ENCODE measurements at places on chromosomes 2 and 18.

GRCh38 chr2:24913911-24914310 is 6.1 kb downstream of the ADCY3 start:
- no peak for DNase-seq

GRCh38 chr2:23273786-23274185 is 111.2 kb upstream of the KLHL29 start:
- DNase-seq, result no peak

DNA sequence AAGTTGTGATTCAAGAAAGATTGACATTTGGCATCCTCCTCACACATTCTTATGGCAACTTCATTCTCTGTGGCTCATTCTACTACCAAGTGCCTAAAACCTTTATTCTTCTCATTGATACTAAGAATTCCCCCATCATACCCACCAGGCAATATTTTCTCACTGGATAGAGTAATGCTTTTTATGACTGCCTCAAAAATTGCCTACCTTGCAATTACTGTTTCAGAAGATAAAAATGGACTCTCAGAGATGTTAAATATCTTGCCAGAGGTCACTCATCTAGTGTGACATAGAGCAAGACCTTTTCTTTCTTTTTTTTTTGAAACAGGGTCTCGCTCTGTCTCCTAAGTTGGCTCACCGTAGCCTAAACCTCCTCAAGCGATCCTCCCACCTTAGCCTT is 192.8 kb upstream of the KYNU start:
- no peak for DNase-seq

GRCh38 chr2:145563741-145564615 is 1044.1 kb upstream of the ZEB2 start:
- DNase-seq, result no peak

DNA sequence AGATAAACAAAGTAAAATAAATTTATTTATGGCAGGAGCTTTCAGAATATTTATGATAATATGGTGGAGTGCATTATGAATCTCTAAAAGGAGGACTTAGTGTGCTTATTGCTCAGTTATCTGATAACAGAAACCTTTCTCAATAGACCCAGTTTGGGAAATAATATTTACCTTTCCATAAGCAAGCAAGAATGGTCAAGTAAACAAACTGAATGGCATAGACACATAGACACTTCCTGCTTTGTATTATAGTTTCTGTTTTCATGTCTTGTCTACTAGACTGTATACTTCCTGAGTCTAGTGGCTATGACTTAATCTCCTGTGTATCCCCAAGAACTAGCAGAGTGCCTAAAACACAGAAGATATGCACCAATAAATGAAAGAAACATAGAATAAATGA is 87.8 kb downstream of the UPP2 start:
- no peak for DNase-seq

DNA sequence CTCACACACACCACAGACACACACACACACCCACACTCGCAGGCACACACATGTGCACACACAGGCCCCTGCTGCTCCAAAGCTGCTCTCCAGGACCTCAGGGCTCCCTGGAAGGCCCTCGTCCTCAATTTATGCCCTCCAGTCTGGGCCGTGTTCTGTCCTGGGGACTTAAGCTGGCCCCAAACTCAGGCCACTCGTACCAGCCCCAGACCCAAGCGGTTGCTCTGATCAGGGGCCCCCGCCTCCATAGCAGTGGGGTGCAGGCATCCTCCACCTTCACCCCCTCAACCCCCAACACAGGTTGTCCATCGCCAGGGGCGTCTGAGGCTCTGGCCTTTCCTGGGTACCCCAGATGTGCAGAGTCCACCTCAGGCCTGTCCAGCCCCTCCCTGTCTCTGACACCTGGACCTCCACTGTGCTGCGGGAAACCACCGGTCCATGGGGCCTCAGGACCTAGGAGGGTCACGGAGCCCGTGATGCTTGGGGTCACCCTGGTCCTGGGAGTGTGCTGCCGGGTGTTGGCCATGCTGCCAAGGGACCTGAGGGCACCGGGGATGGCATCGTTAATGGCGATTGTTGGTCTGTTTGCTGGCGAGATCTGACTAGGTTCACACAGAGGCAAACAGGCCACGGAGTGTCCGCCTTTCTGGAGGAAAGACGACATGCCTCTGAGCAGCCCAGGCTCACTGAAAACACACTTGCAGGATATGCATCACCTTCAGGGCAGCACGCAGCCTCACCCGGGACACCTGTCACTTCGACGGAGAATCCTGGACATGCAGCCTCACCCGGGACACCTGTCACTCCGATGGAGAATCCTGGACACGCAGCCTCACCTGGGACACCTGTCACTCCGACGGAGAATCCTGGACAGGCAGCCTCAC is 155.6 kb downstream of the NDUFA10 start:
- DNase-seq, result no peak

DNA sequence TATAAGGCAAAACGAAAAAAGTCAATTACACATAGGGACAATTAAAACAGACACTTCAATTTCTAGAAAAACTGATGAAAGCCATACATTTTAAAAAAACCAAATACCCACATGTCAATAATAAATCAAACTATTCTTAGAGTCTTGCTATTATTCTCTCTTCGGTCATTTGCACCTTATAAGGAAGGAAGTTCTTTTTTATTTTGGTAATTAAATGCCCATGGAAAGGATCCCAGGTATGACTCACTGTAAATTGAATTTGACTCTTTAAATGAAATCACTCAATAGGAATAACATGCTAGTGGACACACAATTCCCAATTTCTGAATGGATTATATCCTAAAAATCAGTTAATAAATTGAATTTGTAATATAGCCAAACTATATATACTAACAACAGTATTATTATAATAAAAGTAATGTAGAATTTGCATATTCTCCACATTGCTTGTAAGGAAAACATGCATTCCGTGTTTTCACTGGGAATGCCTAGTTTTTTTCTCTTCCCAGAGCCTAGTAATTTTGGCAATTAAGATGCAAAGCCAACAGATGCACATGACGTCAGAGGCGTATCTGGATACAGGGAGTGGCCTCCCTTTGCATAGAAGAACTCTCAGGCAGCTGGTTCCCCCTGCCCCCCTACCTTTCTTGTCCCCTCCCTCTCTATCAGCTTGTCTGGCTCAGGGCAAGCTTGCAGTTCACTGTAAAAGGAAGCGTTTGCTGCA is 153.5 kb upstream of the PGAP1 start:
- no peak for DNase-seq

DNA sequence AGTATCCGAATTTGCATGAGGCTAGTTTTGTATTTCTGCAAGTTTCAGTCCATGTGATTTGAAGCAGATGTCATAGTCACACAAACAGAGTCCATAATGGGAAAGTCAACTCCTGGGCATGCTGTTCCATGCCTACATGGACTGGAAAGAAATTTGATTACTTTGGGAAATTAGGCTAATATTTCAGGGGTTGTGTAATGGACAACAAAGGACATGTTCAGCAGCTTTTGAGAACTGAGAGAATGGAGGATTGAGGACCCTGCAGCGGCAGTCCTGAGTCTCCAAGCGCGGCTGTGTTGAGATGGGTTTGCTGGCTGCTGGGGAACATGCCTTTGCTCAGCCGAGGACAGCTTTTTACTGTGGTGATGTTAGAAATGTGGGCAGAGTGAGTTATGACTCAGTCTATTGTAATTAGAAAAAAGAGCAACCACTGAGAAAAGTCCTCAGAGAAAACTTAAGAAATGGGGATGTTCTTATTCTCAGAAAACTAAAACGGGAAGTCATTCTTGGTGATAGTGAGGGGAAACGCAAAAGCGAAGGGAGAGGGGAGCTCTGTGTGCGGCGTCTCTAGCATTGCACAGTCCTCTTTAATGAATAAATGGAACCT is 149.2 kb downstream of the FAM210A start:
- DNase-seq, result no peak

- peak; percentile 65 for DNase-seq
These were observed 41.7 kb upstream of the NABP1 start for GRCh38 chr2:191636235-191636543.

GRCh38 chr2:239601880-239602279 is 201.1 kb upstream of the HDAC4 start:
- no peak for DNase-seq

DNA sequence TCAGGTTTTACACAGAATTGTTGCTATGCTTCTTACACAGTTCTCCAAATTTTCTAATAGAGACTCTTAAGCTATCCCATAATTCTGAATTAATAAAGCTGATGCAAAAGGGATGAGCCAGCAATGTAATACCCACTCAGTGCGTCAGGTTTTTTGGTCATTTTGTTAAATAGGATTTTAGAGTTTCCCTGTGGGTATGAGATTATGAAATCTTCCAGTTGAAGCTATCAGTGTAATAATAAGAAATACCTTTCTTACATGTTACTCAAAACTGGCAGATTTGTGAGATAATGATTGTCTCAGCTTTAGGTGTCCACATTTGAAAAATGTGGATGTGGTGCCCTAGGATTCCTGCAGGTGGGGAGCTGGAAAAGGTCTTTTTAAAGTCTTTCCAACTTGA is 44.5 kb downstream of the SOCS6 start:
- DNase-seq, result no peak

GRCh38 chr2:75571730-75572430 is 11.1 kb upstream of the EVA1A start:
- no peak for DNase-seq

DNA sequence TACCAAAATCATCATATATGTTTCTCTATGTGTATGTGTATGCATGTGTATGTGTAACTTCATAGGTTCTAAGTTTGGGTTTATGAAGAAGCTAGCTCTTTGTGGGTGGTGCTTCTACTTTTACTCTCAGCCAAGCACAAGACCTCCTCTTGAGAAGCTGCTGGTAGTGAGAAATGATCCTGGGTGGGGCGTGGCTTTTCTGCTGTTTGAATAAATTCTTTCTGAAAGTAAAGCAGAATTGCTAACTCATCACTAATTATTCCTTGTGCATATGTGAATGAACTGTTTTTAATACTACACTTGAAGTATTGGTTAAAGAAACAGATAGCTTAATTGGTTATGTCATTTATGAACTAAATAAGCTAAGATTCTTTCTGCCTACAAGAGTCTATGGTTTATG is 7.6 kb upstream of the GAREM1 start:
- DNase-seq, result no peak

GRCh38 chr2:64929333-64929732 is 59.9 kb upstream of the SLC1A4 start:
- DNase-seq, result no peak

DNA sequence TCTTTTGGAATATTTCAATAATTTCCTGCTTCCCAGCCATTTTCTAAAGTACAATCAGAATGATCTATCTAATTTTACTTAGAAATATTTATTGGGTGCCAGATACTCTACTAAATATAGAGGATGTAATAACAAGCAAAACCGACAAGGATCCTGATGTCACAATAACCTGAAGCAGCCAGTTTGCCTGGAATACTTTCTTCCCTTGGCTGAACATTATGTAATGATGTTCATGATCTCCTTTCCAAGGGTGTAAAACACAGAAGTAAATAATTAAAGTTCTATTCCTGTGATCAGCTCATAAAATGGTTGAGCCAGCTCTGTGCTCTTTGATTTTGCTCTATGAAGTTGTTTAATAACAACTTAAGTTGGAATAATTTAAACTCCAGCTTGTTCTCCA is 2.6 kb upstream of the MRPL19 start:
- DNase-seq, result no peak

- no peak for DNase-seq
These were observed 244.7 kb downstream of the KCNS3 start for GRCh38 chr2:18123211-18123570.

DNA sequence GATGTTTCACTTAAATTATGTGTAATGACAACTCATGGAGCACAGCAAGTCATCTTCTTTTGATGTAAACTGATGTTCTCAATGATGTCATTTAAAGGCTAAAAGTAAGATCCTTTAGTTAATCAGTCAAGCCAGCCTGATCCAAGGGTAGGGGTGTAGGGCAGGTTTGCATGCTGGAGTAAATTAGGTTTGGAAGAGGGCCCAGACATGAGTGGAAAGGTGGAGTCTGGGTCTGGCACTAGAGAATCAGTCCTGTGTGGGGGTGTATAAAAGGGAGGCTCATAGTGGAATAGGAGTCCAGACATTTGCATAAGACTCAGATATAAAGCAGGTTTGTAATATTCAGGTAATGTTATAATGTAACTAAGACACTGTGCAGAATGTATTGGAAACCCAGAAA is 88.8 kb upstream of the NYAP2 start:
- DNase-seq, result no peak

GRCh38 chr2:239029958-239030357 is 182.1 kb downstream of the TWIST2 start:
- no peak for DNase-seq

- peak; percentile 46 for DNase-seq
These were observed 422.5 kb upstream of the PIK3C3 start for GRCh38 chr18:41532344-41533086.

GRCh38 chr18:30121397-30121796 is 921.1 kb downstream of the DSC3 start:
- DNase-seq, result no peak

GRCh38 chr18:13500227-13500865 is 226.0 kb downstream of the FAM210A start:
- DNase-seq, result peak; percentile 9

- no peak for DNase-seq
These were observed 410.5 kb upstream of the MEIS1 start for GRCh38 chr2:66024391-66024790.

DNA sequence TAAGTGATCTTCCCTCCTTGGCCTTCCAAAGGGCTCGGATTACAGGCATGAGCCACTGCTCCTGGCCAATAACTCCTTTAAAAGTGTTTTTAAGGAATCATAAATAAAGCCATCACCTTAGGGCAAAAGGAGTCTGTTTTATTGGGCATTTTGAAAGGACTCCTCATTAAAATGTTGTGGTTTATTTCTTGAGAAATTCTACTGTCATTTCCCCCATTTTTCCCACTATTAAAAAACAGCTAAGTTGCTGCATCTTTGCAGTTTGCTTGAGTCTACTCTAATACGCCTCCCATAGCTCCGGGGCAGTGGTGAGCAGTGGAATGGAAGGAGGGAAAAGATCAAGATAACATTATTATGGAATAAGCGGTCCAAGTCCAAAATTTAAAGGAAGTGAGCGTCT is 293.2 kb downstream of the PIEZO2 start:
- DNase-seq, result no peak

DNA sequence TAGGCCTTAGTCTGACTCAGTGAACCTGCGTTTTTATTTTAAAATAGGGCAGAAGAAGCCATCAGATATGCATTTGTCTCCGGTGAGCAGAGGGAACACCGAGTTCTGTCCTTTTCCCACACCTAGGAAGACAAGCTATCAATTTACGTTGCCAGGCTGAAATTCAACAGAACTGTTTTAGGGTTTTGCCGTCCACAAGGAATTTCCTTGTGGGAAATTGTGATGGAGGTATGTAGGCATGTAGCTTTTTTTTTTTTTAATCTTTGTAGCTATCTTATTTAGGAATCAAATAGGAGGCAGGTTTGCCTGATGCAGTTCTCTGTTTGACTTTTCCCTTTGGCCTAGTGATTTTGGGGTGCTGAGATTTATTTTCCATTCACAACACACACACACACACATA is 62.0 kb upstream of the ASAP2 start:
- DNase-seq, result peak; percentile 53

GRCh38 chr18:22564036-22564435 is 146.3 kb upstream of the CTAGE1 start:
- peak; percentile 87 for DNase-seq

GRCh38 chr2:5741242-5741641 is 49.1 kb downstream of the SOX11 start:
- no peak for DNase-seq

GRCh38 chr2:169225906-169226305 is 136.4 kb downstream of the LRP2 start:
- no peak for DNase-seq

Data from cardiac muscle cell (in vitro differentiated cells and primary cell).